Activated T-cell treated with anti-CD3 and anti-CD28 coated beads, Interleukin-2, amount 50 U/mL, for 48 hours (primary cell): ENCODE measurements at places on chromosomes 6 and 20.
A peak's percentile ranks its signal among the peaks of the same experiment; 100 is the strongest.

GRCh38 chr6:24640166-24640565 lies 5.8 kb downstream of the KIAA0319 start:
- DNase-seq: no peak

DNA sequence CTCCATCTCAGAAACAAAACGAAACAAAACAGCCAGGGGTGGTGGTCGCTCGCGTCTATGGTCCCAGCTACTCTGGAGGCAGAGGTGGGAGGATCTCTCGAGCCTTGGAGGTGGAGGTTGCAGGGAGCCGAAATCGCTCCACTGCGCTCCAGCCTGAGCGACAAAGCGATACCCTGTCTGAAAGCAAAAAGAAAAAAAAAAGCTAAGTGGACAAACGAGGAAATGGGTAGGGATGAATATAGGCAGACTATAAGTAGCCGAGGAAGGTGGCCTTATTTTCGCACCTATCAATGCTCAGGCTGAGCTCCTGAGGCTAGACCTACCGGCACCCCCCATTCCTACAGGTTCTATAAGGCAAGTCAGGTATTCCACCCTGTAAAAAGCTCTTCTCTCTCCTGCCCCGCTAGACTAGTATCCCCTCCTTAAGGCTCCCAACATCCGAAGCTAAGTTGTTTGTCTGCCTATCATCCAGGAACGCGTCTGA lies 650 bp upstream of the CASP8AP2 start:
- peak; percentile 46 for DNase-seq

DNA sequence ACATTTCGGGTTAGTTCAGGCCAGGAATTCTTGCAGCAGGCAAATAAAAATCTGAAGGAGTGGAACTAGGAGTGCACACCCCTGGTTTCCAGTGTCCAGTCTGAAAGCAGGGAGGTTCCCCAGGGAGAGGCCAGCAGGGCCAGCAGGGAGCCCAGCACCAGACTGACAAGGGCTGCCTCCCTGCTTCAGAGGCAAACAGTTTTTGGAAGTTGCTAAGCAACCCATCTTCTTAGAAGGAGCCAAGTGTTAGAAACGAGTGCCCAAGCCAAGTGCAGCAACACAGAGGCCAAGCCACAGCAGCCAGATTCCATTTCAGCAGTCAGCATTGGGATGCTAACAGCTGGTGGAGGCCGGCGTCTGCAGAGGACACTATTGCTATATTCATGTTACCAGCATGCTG lies 179.1 kb downstream of the SYNDIG1 start:
- DNase-seq: no peak

GRCh38 chr6:511488-512137 lies 120.1 kb downstream of the IRF4 start:
- no peak for DNase-seq

GRCh38 chr6:3314621-3315467 lies 56.1 kb downstream of the PSMG4 start:
- no peak for DNase-seq

GRCh38 chr6:162325826-162326225 lies 401.7 kb downstream of the PRKN start:
- DNase-seq: no peak

GRCh38 chr6:133948472-133948871 lies 4.6 kb upstream of the TBPL1 start:
- DNase-seq: no peak

DNA sequence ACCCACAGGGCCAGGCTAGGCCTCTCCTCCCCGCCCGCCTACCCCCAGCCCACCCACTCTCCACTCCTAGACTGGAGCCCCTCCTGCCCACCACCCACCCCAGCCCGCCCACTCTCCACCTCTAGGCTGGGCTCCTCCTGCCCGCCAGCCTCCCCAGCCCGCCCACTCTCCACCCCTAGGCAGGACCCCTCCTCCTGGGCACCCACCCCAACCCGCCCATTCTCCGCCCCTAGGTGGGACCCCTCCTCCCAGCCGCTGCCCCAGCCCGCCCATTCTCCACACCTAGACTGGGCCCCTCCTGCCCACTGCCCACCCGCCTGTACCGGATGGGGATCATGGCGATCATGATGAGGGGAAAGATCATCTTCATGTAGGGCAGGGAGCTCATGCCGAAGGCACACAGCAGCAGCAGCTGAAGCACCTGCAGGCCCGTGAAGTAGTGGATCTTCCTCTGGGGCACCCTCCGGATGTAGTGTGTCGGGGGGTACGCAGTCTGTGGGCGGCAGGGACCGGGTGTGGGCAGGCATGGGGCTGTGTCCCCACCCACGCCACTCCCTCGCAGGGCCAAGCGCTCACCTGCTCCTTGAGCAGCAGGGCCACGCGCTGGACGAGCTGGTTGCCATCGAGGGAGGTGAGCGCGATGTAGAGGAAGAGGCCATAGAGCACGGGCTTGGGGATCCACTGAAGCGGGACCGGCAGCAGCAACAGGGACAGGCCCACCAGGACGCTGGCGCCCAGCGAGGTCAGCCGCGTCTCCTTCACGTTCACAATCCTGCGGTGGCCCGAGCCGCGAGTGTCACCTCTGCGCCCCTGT lies 10.8 kb downstream of the SLC4A11 start:
- DNase-seq: no peak
